ENCODE measurements at places on chromosomes 2 and 18.

GRCh38 chr18:57581301-57581934 lies 5.1 kb downstream of the FECH start:
- DNase-seq: no peak

- DNase-seq: no peak
Measured at GRCh38 chr2:57181315-57182038, 865.1 kb upstream of the VRK2 start.

DNA sequence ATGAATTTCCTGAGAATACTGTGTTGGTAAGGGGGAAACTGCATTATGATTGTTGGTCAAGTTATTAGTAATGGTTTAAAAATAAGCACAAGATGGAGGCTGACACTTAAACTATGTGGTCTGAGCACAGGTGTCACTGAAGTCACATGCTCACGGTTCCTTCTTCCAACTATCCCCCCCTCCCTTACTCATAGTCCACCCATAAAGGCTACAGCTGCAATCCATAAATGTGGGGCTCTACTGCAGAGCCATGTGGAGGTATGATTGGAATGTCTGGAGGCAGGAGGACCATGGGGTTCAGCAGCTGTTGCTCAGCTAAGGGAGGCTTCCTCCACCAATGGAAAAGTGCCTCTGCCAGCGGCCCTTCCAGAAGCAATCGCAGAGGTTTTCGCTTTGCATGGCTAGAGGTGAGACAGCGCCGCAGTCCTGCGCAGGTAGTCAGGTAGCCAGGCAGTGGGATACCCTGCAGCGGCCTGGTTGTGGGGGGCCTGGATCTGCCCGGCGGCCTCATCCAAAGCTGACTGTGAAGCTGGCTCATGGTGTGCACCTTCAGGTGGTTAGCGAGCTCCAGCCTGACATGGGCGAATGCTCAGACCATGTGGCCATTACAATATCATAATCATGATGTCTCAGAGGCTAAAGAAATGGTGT lies 249.6 kb downstream of the DCDC2C start:
- DNase-seq: no peak

DNA sequence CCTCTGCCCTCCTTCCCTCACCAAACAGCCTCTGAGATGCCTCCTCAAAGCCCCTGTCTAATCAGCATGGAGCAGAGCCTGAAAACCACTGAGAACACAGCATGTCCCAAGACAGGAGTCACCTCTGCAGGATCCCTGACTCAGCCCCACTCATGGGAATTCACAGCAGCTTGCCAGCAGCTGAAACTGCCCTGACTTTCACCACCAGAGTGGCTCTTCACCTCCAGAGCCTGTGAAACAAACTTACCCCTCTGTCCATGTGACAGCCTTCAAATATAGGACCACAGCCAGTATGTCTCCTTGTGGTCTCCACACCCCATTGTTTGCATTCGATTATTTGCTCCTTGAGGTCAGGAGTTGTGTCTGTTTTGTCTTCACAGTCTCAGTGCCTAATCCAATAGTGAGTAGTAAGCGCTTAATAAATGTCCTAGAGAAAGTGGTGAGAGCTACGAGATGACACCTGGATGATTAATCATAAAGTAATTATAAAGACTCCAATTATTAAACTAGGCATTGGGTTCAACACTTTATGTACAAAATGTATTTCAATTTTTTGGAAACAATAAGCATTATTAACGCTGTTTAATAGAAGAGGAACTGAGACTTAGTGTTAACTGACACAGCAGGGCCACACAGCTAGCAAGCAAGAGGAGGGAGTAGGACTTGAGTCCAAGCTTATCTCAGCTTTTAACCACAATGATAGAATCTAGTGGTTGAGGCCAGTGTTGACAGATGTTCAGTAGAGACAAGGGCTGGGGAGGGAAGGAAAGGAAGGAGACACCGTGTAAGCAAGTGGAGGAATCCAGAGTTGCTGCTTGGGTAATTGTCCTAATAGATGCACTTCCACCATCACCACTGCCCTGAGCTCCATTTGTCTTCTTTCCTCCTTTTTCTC lies 358.7 kb upstream of the TNP1 start:
- no peak for DNase-seq

DNA sequence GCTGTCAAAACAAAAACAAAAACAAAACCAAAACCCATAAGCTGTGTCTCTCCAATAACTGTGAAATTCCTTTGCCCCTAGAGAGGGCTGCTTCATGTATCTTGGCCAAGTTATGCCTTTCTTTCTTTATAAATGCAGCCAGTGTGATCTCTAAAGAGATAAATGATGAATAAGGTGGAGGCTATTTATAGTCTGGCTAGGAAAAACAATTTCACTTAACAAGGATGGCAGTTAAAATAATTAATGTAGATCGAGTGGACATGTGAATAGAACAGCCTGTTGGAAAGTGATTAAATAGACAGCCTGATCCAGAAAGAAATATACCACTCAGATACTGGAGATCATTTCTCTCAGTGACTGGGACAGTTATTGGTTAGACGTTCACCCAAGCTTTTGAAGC lies 1666.9 kb upstream of the CELF4 start:
- DNase-seq: no peak

DNA sequence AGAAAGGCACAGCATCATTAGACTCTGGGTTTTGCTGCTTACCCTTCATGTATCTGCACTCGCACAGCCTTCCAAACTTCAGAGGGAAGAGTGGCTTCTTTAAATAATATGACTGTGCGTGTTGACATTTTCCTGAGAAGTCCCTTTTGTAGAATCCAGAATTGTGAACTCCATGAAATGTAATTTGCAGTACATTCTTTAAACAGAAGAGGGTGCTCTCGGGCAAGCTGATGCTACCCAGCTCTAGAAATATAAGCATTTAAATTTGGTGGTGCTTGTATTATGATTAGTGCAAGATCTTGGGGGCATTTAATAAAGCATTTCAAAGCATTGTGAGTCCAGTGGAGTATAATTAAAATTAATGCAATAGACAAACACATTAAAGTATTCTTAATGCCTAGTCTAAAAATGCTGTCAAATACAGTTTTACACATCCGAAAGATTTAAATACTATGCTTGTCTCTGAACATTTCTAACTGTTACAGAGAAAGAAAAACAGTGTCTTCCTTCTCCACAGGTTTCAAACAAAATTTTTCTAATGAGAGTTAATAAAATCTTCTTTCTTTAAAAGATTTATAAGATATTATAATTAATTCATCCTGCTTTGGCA lies 17.3 kb upstream of the GTF2A1L start:
- DNase-seq: no peak

GRCh38 chr2:43194121-43194869 lies 32.1 kb downstream of the ZFP36L2 start:
- no peak for DNase-seq

DNA sequence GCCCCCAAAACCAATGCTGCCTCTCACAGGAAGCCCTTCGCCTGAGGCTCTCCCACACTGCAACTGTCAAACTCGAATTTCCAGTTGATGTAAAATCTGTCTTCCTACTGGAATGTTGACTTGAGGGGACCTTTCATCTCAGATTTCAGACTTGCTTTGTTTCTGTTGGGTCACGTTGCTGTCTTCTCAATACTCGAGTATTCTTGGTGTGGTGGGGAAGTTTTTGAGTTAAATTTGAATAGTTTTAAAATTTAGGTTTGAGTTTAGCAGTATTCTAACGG lies 50.8 kb downstream of the AGAP1 start:
- no peak for DNase-seq

GRCh38 chr2:14475994-14476393 lies 156.5 kb upstream of the LRATD1 start:
- no peak for DNase-seq

GRCh38 chr2:71419976-71420375 lies 33.4 kb upstream of the DYSF start:
- DNase-seq: no peak

GRCh38 chr2:147451902-147452515 lies 392.8 kb upstream of the ACVR2A start:
- no peak for DNase-seq

DNA sequence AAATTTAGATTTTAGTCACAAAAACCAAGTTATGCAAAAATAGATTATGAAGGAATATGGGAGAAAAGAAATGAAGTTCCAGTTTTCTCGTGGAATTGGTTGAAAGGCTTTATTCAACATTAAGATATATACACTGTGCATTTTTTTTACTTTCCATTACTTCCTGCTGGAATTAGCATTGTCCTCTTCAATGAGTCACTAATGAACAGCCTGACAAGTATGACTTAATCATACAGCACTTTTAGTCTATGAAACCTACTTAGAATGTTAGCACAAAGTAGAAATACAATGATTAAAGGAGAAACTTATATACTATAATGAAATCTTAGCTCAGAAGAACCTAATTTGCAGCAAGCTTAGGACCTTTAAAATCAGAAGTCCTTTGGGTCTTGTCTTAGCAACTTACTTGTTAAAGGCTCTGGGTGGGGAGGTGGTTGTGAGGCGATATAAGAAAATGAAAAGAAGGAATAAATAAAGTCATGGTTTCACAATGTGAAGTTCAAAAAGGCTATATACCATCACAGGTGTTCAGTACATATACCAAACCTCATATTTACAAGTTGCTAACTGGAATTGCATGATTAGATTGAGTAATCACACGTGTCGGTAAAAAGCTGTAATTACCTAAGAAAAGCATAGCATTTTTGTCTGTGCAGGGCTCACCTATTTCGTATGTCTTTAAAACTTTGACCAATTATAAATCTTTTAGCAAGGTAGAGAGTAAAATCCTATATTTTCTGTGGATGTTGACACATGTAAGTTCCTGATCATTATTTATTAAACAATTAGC lies 236.8 kb downstream of the CAMKMT start:
- no peak for DNase-seq

DNA sequence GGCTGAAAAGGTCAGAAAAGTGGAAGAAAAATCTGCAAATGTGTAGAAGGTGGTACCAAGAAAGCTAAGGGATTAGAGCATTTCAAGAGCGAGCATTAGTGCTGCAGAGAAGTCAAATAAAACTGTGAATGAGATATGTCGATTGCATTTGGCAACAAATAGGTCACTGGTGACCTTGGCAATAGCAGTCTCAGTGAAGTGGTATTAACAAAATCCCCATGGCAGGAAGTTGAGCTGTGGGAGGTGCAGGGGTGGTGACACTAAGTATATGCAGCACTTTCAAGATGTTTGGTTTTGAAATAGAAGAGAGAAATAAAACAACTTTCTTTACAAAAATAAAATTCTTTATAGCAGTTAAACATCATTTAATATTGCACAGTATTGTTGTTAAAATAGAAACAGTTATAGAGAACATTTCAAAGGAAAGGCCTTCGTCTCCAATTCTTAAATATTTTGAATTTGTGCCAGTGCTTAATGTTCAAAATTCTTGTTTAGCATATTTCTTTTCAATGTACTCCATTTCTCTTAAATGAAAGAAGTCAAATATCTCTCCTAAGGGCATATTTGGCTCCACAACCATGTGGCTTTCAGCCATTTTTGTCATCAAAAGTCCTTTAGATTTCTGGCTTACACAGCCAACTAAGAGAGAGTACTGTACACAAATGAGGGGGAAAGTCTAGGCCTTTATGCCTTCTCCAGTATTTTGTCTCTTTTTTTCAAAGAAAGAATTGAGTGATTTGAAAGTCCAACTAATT lies 443.0 kb upstream of the MMADHC start:
- DNase-seq: no peak

- DNase-seq: no peak
Measured at GRCh38 chr18:7038330-7038851, 79.2 kb downstream of the LAMA1 start.

DNA sequence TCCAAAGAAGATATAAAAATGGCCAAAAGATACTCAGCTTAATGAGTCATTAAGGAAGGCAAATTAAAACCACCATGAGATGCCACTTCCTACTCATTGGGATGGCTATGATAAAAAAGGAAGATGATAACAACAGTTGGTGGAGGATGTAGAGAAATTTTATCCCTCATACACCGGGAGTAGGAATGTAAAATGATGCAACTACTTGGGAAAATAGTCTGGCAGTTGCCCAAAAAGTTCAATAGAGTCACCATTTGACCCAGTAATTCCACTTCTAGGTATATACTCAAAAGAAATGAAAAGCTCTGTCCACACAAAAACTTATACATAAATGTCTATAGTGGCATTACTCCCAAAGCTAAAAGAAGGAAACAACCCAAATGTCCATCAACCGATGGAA lies 10.1 kb upstream of the SULT1C2 start:
- DNase-seq: no peak

- DNase-seq: no peak
Measured at GRCh38 chr2:207812058-207812725, 42.5 kb upstream of the FZD5 start.

DNA sequence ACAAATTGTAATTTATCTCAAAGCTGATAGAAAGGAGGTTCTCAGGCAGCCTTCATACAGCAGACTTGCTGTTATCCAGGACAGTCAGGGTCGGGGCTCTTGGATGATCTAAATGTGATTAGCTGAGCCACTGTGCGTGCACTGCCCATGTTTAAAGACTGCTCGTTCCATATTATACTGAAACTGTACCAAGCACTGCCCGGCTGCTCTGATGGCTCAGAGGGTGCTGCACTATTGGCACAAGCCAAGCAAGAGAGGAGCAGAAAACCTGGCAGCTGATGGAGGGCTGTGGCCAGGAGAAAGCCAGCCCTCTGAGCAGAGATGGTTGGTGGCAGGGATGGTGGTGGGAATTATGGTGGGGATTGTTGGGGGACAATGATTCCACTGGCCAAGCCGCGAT lies 63.4 kb downstream of the COL6A3 start:
- DNase-seq: no peak

- no peak for DNase-seq
Measured at GRCh38 chr2:57542081-57542480, 504.5 kb upstream of the VRK2 start.

GRCh38 chr18:64377446-64377845 lies 228.6 kb upstream of the LINC00305 start:
- no peak for DNase-seq

DNA sequence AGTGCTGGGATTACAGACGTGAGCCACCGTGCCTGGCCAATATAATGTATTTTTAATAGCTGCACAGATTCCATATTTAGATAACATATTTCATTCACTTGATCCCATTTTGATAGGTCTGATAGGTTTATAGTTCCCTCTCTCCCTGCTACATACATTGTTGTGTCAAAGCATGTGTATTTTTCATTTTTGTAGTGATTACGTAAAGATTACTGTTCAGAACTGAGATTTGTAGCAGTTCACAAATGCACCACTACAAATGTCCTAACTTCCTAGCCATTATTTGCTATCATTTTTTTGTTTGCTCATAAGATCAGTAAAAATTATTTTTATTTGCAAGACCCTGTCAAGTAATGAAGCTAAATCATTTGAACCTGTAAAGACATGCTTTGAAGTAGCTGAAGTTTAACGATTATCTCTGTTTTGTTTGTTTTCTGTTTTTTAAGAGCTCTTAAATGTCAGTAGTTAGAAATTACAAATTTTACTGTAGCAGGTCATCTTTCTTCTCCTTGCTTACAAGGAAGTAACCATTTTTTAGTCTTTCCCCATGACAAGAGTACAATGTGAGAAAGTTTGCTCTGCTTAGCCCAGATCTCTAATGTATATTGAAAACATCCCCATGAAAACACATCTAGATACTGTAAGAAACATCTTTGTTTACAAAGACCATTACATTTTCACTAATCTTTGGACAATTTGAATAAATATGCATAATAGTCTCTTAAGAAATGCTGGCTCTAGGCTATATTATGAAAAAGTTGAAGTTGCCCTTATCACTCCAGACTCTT lies 54.1 kb downstream of the EML4 start:
- no peak for DNase-seq

Measured in stimulated activated CD4-positive, alpha-beta T cell treated with anti-CD3 and anti-CD28 coated beads, Interleukin-12 subunit alpha, Interleukin-12 subunit beta, amount 100 ng/mL, for 24 hours (primary cell).